Hindlimb muscle (tissue), 1 donor: ENCODE measurements at places on chromosomes 4 and X. TPM values are rescaled to one million over a fixed set of nuclear protein-coding genes. Genes with fewer than 3 reads are reported as not detected.

Gene SPIN4
- polyA plus RNA-seq = 11.3 TPM

DNA sequence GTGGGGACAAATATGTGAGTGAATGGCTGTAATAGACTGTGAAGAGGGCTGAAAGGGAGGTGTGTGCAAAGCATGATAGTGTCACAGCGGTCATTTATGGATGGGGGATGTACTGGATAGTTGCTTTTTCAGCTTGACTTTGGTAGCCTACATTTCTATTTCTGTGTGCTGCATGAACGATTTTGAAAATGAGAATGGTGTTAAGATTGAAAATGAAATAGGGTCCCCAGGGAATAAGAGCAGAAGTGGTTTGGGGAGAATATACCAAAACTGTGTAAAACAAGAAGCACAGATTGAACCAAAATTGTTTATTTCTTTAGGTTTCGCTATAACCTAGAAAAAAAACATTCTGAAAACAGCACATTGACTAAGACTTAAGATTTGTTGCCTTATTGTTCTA lies 58.8 kb upstream of the CLNK start:
- no peak for DNase-seq

DNA sequence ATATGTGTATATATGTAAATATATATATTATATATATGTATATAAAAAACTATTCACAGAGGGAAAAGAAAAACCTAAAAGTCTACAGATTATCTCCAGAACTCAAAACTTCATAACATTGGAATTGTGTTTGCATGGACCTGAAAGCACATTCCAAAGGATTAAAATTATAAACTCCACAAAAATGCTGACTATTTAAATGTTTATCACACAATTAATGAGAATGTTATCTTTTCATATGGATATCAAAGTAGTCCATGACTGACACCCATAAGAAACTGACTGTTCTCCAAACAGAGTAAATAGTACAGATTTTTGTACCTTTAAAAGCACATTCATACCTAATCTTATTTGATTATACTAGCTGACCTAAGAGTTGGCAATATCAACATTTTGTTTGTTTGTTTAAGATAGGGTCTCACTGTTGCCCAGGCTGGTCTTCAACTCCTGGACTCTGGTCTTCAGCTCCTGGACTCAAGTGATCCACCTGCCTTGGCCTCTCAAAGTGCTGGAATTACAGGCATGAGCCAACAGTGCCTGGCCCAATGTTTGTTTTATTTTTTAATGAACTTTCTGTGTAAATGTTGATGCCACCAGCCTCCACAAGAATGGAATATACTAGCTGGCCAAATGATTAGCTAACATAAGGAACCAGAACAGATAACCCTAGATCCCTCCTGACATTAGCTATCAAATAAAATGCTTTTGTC lies 50.0 kb downstream of the SLC39A8 start:
- no peak for DNase-seq

- DNase-seq = no peak
Measured at GRCh38 chr4:42385516-42385915, 11.8 kb upstream of the SHISA3 start.

GRCh38 chrX:39969099-39969818 lies 128.5 kb downstream of the BCOR start:
- DNase-seq = no peak

GRCh38 chr4:52646096-52646495 lies 13.0 kb downstream of the USP46 start:
- DNase-seq = no peak

- DNase-seq = no peak
Measured at GRCh38 chr4:140300271-140300970, 73.0 kb upstream of the SCOC start.

- DNase-seq = no peak
Measured at GRCh38 chr4:137608085-137608484, 75.8 kb upstream of the PCDH18 start.

Gene SH3D19
- polyA plus RNA-seq = 26.1 TPM

Gene TMSB15A
- polyA plus RNA-seq = 9.6 TPM

DNA sequence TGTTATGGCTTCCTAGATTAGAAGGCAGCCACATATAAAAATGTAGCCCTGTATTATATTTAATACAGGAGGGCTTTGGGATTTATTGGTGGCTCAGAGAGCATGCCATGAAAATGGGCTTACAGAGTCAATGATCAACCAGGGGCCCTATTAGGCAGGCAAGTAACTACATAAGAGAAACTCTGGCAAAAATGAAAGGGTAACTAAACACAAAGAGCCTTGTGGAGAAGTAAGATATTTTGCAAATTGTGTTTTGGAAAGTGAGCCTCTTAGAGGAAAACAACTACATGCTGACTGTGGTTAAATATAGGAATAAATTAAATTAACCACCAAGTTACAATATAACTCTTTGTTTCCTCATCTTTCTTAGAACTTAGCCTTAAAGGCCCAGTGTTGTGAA lies 5.5 kb downstream of the SAT1 start:
- no peak for DNase-seq

Gene HEPH
- 6.4 TPM for polyA plus RNA-seq

- no peak for DNase-seq
Measured at GRCh38 chr4:140858897-140859296, 102.7 kb upstream of the TBC1D9 start.

DNA sequence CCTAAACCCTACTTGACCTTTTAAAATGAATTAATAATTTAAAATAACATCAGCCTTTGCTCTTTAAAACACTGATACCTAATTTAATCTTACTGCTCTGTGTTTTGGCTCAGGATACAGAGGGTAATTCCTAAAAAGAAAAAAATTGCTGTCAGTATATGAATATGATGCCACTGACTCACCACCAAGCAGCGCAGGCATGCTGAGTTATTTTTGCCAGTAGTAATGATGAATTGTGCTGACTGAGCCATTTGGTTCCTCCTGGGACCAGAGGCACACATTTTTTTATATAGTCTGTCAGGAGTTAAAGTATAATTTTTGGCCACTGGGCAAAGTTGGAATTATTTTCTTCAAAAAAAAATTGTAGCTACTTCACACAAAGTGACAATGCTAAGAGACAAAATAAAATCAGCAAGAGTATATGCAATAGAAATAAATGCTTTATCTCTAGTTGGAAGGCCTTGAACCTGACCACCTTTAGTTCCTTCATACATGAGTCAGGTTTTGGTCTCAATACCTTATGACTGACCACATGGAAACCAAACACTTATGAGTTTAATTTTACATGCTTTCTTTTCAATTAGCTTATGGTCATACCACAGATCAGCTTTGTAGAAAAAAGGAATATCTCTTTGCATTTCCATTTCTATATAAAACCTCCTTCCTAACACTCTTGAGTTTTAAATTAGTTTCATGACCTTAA lies 115.1 kb downstream of the PPP3CA start:
- no peak for DNase-seq
